Myocyte (in vitro differentiated cells): ENCODE measurements at places on chromosomes 2 and 18. TPM values are rescaled to one million over a fixed set of nuclear protein-coding genes. Genes with fewer than 3 reads are reported as not detected.

NDUFV2 gene
- 194 and 243 TPM in 2 replicates for total RNA-seq

STARD6 gene
- total RNA-seq: not detected in 2 replicates

ZBTB14 gene
- 16.3 and 20.5 TPM in 2 replicates for total RNA-seq

PDE11A gene
- 1.2 TPM in 2 replicates for total RNA-seq

SERPINB4 gene
- not detected in 2 replicates for total RNA-seq

KLHL29 gene
- 3.6 and 8.2 TPM in 2 replicates for total RNA-seq

CROCC2 gene
- 0.05 TPM in 1 of 2 replicates, not detected in the other for total RNA-seq

LRATD1 gene
- 1.7 and 3.0 TPM in 2 replicates for total RNA-seq

LONRF2 gene
- total RNA-seq: not detected in 2 replicates

MEX3C gene
- total RNA-seq: 28.9 TPM in 2 replicates

DNA sequence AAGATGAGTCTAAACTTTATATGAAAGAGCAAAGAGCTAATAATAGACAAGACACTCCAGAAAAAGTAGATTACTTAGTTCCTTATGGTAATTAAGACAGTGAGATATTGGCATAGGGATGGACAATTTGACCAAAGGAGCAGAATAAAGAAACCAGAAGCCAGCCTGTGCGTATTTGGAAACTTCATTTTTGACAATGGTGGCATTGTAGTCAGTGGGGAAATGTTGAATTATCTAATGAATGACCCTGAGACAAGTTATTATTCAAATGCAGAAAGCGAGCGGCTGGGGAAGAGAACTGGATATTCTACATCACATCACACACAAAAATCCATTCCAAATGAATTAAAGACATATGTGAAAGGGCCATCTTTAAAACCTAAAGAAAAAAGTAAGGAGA, 144.3 kb downstream of the DTNB start:
- no peak for DNase-seq

GRCh38 chr2:99858951-99859596, 283.3 kb downstream of the AFF3 start:
- no peak for DNase-seq

GRCh38 chr2:175147186-175147585, 20.8 kb downstream of the ATF2 start:
- DNase-seq: peak; percentile 20

GRCh38 chr2:163633291-163633690, 102.5 kb downstream of the FIGN start:
- no peak for DNase-seq

GRCh38 chr2:43222475-43223309, 3.7 kb downstream of the ZFP36L2 start:
- DNase-seq: no peak

GRCh38 chr2:198283146-198283545, 478.8 kb downstream of the PLCL1 start:
- DNase-seq: no peak

DNA sequence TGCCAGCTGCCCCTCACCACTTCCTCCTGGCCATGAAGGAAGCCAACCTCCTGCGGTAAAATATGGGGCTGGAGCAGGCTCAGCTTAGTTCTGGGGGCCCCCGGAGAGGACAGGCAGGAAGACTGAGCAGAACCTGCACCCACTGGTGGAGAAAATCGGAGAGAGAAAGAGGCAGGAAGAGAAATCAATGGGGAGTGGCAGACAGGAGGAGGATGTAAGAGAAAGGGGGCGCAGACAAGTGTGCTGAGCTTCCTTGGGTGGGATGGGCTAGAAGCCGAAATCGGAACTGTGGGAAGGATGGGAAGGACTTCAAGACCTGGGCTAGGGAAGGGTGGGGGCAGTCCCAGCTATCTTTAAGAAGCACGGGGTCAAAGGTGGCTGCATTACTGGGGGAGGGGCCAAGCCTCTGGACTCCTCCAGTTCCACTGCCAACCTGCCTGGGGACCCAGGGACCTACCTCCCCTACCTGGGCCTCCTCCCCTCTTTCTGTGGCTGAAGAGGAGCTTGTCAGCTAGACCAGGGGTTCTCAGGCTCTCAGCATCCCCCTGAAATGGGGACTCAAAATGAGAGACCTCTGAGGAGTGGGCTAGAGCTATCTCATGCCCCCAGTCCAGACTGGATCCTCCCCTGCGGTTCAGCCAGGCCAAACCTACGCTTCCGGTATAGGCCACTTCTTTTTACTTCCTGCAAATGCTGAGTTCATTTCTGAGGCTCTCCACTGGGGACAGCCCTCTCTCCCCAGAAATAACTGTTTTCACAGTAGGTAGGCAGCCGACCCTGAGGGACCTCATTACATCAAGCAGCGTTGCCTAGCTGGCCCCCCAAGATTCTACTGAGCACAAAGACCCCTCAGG, 33.6 kb upstream of the B3GNT7 start:
- no peak for DNase-seq

- peak; percentile 24 for DNase-seq
Measured at GRCh38 chr2:216880509-216881184, 20.8 kb upstream of the TNP1 start.

DNA sequence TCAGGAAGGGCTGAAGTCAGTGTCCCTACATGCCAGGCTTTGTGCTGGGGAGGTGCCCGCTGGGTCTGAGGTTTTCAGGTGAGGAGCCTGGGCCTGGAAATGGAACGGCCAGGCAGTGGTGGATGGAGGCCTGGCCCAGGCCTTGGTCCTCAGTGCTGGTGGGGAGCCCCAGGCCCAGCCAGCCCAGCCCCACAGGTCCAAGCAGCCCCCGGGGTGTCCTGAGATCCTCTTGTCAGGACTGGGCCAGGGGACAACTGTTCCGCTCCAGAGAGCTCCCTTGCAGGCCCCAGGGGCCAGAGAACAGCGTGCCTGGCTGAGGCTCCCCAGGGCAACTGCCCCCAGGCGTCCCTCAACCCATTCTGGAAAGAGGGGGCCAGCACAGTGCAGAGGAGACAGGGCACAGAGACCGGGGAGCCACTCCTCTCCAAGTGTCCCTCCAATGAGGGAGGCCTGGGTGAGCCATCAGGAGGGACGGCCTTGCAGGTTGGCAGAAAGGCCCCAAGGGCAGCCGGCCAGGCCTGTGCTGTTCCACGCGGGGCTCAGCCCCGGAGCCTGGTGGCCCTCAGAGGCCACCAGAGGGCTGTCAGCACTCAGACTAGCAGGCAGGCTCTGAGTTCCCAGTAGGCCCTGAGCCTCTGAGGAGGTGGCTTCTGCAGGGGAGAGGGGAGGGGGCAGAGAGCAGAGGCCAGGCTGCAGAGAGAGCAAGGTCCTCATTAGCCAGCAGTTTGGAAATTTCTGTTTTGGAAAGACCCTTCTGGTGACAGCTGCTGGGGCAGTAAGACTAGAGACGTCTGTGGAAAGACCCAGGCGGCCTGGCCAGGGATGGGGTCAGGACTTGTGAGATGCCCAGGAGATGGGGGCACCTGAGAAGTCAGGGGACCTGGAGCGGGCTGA, 29.4 kb upstream of the SNED1 start:
- DNase-seq: no peak

DNA sequence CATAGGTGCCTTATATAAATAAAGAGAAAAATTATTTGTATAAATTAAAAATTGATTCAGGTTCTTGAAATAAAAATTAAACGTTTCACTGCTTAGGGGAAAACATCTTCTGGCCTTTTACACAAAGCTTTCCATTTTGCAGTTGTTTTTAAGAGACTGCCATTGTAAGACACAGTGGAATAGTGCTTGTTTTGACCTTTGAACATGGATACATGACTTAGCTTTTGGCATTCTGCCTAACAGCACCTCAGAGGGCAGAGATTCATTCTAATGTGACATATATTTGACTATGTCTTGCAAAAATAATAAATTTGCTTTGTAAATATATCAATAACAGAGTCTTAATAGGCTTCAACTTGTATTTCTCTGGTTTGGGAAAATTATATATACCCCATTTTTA, 142.1 kb downstream of the SLC4A10 start:
- DNase-seq: peak; percentile 12

GRCh38 chr18:12098374-12098773, 4.7 kb downstream of the ANKRD62 start:
- no peak for DNase-seq

DNA sequence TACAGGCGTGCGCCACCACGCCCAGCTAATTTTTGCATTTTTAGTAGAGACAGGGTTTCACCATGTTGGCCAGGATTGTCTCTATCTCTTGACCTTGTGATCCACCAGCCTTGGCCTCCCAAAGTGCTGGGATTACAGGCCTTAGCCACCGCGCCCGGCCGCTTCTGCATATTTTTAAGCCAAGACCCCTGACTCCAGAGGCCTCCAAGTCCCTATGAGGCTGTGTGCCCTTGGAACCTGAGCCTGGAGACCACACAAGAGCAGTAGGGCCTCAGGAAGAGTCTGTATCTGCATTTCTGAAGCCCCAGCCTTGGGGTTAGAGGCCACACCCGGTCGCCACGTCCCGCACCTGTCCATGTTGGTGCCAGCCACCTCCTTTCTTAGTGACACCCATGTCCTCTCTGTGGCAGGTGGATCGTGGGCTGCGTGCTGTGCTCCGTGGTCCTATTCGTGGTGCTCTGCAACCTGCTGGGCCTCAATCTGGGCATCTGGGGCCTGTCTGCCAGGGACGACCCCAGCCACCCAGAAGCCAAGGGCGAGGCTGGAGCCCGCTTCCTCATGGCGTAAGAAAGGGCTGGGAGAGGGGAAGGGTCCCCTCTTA, 5.3 kb downstream of the PROM2 start:
- peak; percentile 51 for DNase-seq

- DNase-seq: no peak
Measured at GRCh38 chr18:10297086-10297485, 157.3 kb upstream of the APCDD1 start.

DNA sequence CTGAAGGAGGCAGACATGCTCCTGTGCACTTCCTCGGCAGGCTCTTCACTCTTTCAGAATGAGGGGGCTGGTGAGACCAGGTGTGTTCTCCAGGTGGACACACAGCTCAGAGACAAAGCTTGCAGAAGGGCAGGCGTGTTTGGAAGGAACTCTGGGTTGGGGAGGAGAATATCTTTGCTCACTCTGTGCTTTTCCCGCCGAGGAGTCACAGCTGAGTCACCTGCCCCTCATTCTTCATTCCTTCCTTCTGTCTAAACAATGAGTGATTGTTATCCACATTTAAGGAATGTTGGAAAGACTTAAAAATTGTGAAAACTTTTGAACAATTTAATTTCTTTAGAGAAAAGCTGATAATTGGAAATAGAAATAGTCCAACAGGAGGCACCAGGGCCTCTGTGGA, 126.3 kb upstream of the TPO start:
- DNase-seq: no peak

DNA sequence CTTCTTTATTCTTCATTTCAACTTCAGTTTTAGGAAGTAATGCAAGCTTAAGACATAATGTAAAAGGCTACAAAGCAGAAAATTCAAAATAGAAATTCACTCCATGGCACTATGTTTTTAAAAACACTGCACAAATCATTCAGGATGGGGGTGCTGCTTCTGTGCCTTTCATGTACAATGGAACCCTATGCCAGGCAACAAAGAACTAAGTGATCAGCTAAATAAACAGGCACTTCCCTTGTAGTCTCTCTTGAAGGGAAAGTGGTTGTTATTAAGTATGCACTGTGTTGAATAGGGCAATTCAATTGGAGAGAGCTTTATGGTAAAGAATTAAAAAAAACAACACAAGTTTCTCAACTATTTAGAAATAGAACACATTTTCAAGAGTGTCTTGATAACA, 10.9 kb upstream of the ERBB4 start:
- DNase-seq: no peak

DNA sequence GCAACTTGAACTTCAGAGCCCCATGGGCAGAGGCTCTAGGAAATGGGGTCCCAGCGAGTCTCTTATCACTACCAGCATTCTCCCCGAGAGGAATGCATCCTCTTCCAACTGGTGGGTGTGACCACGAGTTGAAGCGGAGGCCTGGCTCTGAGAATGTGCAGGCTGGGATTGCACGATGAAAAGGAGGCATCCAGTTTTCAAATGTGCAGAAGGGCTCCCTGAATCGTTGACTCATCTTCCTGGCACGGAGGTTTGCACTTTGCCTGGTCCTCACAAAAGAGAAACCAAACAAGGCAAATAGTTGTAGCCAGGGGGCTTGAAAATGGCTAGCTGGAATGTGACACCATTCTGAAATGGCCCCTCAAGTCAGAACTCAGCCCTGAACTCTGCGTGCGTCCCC, 216.7 kb downstream of the GLI2 start:
- DNase-seq: no peak

DNA sequence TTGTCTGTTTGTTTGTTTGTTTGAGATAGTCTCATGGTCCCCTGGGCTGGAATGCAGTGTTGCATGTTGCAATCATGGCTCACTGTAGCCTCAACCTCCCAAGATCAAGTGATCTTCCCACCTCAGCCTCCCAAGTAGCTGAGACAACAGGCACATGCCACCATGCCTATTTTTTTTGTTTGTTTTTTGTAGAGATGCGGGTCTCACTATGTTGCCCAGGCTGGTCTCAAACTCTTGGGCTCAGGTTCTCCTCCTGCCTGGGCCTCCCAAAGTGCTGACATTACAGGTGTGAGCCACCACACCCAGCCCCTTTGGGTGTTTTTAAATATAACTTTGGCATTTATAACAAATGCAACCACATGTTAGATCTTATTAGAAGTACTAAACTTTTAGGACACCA, 37.5 kb downstream of the ARL5A start:
- no peak for DNase-seq

DNA sequence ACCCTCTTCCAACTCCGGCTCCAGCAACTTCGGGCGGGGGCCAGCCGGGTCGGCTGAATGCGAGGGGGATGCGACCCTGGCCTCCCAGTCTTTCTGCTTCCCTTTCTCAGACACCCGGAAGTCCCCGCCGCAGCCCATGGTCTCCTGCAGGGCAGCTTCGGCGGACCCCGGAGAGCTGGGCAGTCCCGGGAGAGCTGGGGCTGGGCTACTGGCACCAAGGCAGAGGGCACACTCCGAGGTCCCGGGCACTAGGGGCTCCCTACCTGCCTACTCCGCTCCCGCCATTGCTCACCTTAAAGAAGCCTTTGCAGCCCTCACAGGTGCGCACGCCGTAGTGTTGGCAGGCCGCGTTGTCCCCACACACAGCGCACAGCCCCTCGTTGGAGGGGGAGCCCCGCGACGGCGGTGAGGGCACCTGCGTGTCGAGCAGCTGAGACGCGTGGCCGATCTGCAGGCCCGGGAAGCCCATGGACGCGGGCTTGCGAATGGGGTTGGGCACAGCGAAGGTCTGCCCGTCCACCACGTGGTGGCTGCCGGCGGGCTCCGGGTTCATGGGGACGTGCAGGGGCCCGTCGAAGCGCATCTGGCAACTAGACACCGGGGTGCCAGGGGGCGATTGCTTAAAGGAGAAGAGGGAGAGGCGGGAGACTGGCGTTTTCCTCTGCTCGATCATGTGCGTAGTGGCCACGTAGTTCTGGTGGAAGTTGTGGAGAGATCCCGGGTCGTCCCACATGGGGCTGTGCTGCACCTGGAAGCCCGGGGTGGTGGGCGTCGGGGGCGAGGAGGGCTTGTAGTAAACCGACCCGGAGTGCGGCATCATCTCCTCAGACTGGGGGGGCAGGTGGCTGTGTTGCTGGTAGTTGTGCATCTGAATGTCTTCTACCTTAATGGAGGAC, 3.2 kb downstream of the NR4A2 start:
- DNase-seq: no peak

- no peak for DNase-seq
Measured at GRCh38 chr2:88885275-88885674, 193.8 kb downstream of the RPIA start.
